ENCODE measurements at places on chromosomes 12 and 14.

DNA sequence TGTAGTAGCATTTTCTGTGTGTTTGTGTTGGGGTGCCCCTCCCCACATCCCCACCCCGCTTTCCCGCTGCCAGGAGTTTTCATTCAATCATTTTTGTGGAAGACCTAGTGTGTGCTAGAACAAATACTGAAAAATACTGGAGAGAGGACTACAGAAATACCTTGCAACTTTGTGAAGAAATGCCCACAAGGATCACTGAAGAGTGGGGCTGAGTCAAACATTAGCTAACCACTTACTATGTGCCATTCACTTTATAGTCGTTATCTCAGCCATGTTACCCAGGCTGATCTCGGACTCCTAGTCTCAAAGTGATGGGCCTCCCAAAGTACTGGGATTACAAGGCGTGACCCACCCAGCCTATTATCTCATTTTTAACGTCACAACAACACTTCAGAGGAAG, 559 bp upstream of the LMBR1L start:
- no peak for DNase-seq

- DNase-seq, result no peak
Observed at GRCh38 chr14:64971491-64971942, 619 bp downstream of the RAB15 start.

DNA sequence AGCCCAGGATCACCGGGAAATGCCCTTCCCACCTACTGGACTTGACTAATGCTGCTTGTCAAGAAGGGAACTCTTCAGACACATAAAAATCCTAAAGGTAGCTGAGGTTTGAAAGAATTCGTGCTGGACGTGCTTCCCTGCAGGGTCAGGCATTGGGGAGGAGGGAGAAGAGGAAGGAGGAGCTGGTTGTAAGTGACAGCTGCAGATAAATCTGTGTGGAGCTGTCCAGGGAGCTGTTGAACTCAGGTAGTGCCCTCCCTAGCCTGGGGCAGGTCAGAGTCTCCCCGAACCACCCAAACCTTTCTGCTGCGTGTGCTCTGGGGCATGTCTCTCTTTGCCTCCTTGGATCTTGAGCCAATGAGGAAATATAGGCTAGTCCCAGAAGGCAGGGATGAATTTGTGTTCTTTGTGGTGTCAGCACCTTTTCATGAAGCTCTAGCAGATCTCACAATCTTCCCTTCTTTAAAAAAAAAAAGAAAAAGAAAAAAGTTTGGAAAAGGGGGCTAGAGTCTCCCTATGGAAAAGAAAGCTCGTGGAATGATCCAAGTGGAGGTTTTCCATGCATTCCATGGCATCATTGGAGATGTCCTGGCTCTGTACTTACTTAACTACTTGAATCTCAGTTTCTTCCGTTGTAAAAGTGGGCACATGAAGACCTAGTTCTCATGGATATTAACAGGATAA, 23.6 kb upstream of the FOS start:
- no peak for DNase-seq

GRCh38 chr12:110370732-110371231, 32.7 kb downstream of the ANAPC7 start:
- peak; percentile 24 for DNase-seq

DNA sequence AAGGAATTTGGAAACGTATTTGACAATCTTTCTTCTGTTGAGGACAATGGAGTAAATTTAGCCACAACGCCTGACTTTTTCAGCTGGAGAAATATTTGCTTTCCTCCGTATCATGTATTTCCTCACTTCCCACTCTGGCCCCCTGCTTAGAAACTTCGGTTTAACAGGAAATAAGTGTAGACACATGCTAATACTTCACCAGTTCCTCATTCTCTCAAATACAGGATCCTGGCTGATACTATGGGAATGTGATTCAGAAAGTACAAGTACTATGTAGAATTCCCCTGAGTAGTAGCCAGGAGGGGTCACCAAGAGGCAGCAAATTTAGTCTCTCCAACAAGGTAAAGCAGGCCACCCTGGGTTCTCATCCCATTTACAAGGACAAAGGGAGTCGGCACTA, 58.0 kb downstream of the FAR2 start:
- DNase-seq, result no peak

GRCh38 chr12:93803424-93803807, 126.2 kb downstream of the CRADD start:
- DNase-seq, result no peak

DNA sequence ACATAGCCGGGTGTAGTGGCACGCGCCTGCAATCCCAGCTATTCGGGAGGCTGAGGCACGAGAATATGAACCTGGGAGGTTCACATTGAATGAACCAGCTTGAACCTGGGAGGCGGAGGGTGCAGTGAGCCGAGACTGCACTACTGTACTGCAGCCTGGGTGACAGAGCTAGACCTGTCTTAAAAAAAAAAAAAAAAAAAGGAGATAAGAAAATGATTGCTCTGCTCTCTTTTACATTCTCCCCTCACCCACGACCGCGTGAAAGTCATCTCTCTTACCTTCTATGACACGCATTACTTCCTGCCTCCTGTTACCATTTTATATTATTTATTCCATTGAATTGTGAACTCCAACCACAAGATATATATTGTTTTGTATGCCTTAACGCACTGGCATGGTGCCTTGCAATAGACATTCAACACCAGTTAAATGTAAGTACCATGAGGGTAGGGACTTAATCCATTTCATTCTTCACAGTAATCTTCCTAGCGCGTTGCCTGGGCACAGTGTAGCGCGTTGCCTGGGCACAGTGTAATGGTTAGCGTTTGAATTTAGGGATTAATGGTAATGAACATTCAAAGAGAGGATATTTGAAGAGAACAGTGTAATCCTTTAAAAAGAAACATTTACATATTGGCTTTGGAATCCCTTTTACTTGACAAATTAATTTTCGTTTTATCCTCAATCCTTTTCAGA, 2.7 kb downstream of the RAP1B start:
- no peak for DNase-seq

DNA sequence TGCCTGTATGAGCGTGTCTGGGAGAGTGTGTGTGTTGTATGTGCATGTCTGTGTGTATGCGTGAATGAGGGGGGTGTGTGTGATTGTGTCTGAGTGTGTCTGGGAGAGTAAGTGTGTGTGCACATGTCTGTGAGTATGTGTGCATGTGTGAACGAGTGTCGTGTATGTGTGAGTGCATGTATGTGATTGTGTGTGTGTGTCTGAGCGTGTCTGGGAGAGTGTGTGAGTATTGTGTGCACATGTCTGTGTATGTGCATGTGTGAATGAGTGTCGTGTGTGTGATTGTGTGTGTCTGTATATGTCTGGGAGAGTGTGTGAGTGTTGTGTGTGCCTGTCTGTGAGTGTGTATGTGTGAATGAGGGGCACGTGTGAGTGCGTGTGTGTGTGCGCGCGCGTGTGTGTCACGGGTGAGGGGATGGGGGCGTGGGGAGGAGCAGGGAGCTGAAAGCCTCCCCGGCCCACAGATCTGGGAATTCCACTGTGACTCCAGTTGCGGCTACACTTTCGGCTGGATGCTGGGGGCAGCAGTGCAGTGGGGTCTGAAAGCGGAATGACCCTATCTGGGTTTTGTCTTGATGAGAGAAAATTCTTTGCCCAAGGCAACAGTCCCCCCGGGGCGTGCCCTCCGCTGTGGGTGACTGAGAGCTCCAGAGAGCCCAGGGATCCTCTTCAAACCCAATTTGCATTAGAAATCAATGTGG, 138.1 kb upstream of the MED13L start:
- DNase-seq, result no peak

DNA sequence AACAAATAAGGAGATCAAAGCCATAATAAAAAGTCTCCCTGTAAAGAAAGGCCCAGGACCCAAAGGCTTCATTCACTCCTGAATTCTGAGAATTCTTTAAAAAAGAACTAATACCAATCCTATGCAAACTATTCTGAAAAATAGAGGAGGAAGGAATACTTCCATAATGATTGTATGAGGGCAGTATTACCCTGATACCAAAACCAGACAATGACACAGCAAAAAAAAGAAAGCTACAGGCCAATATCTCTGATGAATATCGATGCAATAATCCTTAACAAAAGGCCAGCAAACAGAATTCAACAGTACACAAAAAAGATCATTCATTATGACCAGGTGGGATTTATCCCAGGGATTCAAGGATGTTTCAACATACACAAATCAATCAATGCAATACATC, 457.8 kb upstream of the FBXO33 start:
- no peak for DNase-seq

DNA sequence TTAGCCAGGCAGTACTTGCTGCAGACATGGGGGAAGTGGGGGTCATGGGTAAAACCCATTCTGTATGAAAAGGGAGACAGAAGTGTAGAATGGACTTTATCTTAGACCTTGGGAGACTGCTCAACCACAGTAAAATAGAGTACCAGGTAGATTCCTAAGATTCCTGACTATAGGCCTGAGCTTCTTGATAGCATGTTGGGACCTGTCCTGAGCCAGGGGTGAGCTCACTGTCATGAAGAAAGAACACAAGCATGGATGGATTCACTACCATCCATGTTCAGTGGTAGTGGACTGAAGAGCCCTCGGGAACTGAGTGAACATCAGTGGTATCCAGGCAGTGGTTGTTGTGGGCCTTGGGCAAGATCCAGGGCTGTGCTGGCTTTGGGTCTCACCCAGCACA, 1003.8 kb downstream of the TMTC2 start:
- DNase-seq, result no peak

DNA sequence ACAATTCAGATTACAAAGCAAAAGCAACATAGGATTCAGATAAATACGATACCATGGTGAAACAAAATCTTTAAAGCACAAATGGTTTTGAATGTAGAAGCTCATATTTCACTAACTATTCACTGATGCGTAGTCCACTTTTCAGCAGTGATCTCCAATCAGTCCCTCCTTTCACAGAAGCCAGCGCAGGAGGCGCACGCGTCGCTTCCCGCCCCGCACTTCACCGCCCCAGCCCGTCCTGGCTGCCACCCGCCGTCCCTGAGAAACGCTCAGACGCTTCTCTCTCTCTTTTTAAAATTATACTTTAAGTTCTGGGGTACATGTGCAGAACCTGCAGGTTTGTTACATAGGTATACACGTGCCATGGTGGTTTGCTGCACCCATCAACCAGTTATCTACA, 19.8 kb upstream of the CHFR start:
- DNase-seq, result no peak

DNA sequence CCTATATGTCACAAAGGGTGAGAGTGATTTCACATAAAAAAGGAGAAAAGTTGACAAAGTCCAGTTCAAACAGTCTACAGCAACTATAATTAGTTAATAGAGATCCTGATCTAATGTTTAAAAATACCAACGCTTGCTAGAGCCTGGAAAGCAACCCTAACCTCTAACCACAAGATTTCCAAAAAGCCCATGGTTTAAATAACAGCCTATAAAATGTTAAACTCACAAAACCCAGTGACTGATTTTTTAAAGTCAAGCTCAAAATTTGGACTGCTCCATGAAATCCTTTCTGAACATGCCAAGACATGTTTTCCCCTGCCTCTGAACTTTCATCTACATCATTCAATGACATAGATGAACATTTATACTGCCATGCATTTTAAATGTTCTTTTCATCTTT, 81.6 kb downstream of the PLEKHG7 start:
- DNase-seq, result no peak

DNA sequence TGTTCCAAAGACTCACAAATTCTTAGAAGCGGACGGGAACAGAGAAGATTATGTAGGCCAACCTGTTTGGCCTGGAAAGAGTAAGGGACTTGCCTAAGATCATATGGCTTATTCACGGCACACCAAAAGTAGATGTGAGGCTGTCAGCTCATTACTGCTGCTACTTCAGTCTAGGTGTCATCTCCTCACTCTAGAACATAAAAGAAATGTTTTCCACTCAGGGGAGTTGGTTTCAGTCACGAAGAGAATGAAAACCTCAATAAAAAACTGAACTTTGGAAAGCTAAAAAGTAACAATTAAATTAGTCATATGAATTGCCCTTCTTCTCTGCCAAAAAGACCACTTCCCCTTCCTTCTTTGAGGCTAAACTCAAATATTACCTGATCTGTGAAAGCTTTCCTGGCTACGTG, 658 bp upstream of the CEP128 start:
- DNase-seq, result peak; percentile 59

GRCh38 chr14:83467811-83468210, 1934.2 kb upstream of the SEL1L start:
- no peak for DNase-seq

DNA sequence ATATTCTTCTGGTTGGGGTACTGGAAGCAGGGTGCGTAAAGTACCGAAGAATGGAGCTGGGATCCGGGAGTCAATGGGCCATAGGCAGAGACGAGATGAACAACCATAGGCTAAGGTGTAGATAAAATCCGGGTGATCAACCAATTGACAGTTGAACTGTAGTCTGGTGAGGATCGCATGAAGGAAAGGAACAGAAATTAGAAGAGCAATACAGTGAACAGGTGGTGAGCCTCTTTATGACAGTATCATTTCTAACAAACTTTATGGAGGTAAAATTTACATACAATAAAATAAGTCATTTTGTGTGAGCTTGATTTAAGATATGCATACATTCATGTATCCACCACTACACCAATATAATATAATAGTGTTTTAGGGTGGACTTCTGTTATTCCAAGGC, 13.9 kb upstream of the HIF1A start:
- no peak for DNase-seq

- no peak for DNase-seq
Observed at GRCh38 chr12:66500841-66501240, 178.0 kb downstream of the GRIP1 start.

- DNase-seq, result no peak
Observed at GRCh38 chr14:91315844-91316267, 71.4 kb upstream of the GPR68 start.

- DNase-seq, result no peak
Observed at GRCh38 chr12:5210923-5211290, 167.2 kb downstream of the KCNA5 start.

GRCh38 chr12:111748151-111748672, 18.5 kb upstream of the ALDH2 start:
- no peak for DNase-seq
